Stimulated activated memory B cell treated with anti-CD40 and anti-IgM and Interleukin-4, amounts not matched to agents 10 μg/mL and 1 μg/mL and 100 μg/mL, for 72 hours (primary cell): ENCODE measurements at places on chromosomes 5 and 9.

GRCh38 chr9:133099726-133100505 is 21.1 kb downstream of the RALGDS start:
- ATAC-seq, result no peak

GRCh38 chr9:131312822-131313770 is 23.6 kb downstream of the PLPP7 start:
- no peak for ATAC-seq

DNA sequence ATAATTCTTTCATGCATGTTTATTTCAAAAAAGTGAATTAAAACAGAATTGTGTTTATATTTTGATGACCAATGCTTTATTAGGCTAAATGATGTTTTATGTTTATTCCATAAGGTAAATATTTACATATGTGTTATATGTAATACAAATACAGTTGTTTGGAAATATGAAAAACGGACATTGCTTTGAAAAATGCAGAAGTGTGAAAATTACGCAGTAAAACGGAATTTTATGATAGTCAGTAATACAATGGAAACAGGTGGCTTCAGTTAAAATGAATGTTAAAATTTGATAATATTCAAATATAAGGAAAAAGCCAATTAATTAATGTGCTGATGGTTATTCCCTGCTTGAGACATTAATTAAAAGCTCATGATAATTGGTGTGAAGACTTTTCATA is 1633.8 kb downstream of the MAT2B start:
- ATAC-seq, result no peak

DNA sequence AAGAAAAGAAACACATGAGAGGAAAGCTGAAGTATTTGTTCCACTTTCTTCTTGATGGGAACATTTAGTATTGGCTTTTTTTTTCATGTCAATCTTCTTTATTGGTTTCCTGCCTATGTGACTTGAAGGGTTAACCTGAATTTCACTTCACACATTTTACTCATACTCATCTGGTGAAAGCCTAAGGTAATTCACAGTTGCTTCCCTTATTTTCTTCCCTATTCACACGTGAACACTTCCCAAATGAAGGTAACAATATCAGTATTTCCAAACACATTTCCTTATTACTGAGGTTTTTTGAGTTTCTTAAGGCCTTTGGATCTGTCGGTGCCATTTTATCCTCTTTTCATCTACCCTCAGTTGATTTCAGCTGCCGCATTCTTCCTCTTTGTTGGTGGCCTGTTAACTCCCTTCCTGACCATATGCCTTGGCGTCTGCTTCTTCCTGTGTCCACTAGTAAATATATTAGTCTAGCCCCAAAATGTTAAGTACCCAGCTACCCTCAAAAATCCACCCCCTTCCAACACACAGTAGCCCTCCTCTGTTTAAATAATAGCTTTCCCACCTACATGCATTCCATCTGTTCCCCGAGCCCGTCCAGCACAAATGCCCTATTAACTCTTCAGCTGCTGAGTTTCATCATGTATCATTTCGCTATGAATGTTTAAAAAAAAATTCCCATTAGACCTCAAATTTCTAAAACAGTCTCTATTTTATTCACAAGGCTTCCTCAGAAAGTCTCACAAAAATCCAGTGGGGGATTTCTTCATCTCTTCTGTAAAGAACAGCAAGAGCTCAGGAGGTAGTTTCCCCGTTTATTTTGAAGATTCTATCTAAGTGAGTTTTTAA is 97.3 kb downstream of the USP20 start:
- ATAC-seq, result peak; percentile 66

GRCh38 chr5:178573216-178573615 is 17.0 kb downstream of the COL23A1 start:
- no peak for ATAC-seq

- no peak for ATAC-seq
Measured at GRCh38 chr5:151808451-151809169, 36.9 kb downstream of the G3BP1 start.

GRCh38 chr5:35438786-35439185 is 178.9 kb upstream of the SPEF2 start:
- no peak for ATAC-seq

- no peak for ATAC-seq
Measured at GRCh38 chr5:135030123-135030955, 3.7 kb downstream of the PITX1 start.

- ATAC-seq, result no peak
Measured at GRCh38 chr9:108639091-108639490, 216.7 kb downstream of the ACTL7B start.

GRCh38 chr9:1881708-1882295 is 133.3 kb upstream of the SMARCA2 start:
- no peak for ATAC-seq

GRCh38 chr5:98902733-98903132 is 26.1 kb downstream of the CHD1 start:
- ATAC-seq, result no peak

- ATAC-seq, result no peak
Measured at GRCh38 chr9:87201351-87201751, 254.0 kb upstream of the GAS1 start.

GRCh38 chr9:100890321-100890720 is 138.2 kb upstream of the PLPPR1 start:
- no peak for ATAC-seq

DNA sequence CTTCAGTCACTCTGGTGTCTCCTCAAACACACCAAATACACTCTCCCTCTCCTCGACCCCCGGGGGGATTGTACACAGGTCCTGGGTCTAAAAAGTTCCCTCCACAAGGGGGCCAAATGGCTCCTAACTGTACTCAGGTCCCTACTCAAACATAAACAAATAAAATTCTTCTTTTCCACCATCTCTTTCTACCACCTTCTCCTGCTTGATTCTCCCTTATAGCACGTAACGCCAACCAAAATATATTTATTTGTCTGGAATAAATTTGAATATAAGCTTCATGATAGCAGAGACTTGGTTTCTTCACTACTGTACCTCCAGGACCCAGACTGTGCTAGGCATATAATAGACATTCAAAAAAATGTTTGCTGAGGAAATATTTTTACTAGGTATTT is 21.4 kb downstream of the ZNF608 start:
- ATAC-seq, result peak; percentile 64

GRCh38 chr5:152288917-152289595 is 116.0 kb downstream of the NMUR2 start:
- no peak for ATAC-seq

DNA sequence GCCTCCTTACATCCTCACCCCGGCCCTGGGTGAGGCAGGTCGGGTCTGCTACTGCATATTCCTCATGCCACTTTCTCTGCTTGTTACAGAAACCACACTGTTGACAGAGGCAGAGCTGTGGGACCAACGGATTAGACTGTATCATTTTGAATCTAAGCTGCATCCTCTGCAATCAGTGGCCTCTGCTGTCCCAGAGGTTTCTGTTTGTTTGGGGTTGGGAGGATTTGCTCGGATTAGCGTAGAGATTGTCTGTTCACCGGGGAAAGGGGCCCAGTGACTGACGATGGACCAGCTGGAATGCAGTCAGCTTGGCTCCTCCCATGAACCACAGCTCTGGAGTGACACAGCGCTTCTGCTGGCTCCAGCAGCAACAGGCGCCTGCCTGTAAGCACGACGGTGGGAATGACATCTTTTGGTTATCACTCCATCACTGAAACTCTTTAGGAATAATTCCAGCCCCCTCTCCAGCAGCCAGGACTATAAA is 37.3 kb upstream of the ADRA1B start:
- no peak for ATAC-seq

- no peak for ATAC-seq
Measured at GRCh38 chr5:96952974-96953730, 17.3 kb downstream of the LNPEP start.

- ATAC-seq, result no peak
Measured at GRCh38 chr9:75152416-75152815, 64.1 kb downstream of the OSTF1 start.

- ATAC-seq, result no peak
Measured at GRCh38 chr9:80964374-80964773, 725.0 kb downstream of the TLE1 start.

DNA sequence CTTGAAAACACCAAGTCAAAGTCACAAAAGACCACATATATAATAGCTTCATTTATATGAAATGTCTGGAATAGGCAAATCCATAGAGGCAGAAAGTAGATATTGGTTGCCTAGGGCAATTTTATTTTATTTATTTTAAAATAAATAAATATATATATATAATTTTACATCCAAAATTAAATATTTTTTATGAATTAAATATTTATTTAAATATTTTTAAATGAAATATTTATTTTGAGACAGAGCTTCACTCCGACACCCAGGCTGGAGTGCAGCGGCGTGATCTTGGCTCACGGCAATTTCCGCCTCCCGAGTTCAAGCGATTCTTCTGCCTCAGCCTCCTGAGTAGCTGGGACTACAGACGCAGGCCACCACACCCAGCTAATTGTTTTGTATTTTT is 58.9 kb upstream of the ATG10 start:
- ATAC-seq, result no peak

GRCh38 chr5:139863855-139864558 is 68.4 kb downstream of the PSD2 start:
- ATAC-seq, result no peak

- no peak for ATAC-seq
Measured at GRCh38 chr5:42089705-42090104, 164.6 kb downstream of the FBXO4 start.

DNA sequence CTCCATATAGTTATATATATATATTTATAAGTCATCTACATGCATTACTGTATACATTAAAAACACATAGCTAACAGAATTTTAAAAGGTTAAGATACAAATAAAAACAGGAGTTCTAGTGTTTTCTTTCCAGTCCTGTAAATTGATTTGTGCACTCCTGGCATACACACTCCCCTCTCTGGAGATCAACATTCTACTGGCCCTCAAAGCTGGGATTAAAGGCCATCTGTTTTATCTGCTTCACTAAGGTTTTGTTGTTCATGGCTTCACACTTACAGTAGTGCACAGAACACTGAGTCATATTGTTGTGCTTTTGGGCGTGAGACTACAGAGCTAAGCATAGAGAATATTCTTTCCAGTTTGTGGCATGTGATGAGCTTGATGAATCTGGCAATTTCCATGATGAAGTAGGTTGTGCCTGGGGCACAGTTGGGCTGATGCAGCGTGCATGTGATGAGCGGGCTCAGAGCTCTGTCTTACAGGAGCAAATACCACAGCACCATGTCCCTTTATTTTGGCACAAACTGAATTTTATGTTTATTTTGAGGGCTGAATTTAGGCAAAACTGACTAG is 98.2 kb downstream of the TAF11L14 start:
- ATAC-seq, result peak; percentile 20

DNA sequence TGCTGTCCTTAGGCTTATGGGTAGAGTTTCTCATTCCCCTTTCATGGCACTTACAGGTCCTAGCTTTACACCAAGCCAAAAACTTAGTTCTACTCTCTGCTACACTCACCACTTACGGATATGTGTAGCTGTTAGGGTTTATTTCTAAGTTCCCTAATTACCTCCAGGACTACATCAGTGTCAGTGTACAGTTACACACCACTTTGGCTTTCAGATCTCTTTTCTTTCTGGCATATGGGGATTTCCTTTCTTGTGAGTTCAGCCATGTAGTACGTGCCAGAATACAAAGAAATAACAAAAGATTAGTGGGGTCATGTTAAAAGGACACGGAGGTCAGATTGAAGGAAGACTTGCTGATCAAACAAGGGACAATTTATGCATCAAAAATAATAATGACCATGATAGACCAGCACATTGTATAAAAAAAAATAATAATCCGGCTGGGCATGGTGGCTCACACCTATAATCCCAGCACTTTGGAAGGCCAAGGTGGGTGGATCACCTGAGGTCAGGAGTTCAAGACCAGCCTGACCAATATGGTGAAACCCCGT is 41.8 kb downstream of the LYRM7 start:
- peak; percentile 83 for ATAC-seq

- no peak for ATAC-seq
Measured at GRCh38 chr5:2005101-2006041, 122.6 kb upstream of the IRX4 start.

DNA sequence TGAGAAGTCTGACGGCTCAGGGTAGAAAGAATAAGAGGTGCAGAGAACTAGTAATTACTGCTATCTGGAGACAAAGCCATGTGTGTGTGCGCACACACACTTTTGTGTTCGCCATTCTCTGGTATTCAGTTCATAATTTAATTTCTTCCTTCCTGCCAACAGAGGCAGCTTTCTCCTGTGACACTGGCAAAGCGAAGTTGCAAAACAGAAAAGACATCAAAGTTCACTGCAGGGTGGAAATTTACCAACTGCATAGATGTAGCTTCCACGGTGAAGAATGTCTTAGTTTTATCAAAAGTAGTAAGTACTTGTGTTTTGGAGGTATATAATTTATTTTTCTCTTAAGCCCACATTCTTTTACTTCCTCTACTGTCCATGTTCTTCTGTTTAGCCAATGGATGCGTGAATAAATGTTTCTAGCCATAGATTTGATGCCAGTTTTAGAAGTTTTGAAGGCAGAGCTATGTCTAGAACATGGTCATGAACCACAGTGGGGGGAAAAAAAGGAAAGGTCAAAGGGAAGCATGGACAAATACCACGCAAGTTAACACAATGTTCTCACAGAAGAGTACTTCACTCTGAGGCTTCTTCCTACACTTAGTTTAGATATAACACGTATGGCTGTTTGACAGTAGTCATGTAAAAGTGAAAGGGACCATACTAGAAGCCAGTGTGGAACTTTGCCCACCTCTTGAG is 536.5 kb upstream of the GRIA1 start:
- ATAC-seq, result no peak

- peak; percentile 64 for ATAC-seq
Measured at GRCh38 chr9:118522093-118523028, 818.2 kb downstream of the TLR4 start.

GRCh38 chr9:137611623-137612609 is 6.4 kb downstream of the ARRDC1 start:
- ATAC-seq, result peak; percentile 65

DNA sequence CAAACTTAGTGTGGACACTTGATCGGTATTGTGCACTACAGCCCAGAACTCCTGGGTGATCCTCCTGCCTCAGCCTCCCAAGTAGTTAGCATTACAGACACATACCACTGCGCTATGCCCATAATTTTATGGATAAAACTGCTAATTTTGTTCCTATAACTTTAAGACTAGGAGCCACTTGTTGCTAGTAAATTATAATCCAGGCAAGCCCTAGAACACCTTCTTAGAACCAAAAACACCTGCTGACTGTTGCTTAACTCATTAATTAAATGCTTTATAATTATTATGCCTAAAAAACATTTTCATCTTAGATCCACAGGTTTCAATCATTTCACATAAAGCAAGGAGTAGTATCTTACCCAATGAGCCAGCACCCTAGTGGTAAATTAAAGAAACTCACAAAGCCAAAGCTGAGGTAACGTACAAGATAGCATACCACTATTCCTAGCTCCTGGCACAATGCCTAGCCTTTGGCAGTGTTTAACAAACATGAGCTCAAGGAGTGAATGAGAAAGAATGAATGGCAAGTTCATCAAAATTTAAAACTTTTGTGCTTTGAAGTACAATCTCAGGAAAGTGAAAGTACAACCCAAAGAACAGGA is 5.4 kb downstream of the MRPS27 start:
- no peak for ATAC-seq

- no peak for ATAC-seq
Measured at GRCh38 chr5:37111426-37112382, 137.5 kb downstream of the CPLANE1 start.

- ATAC-seq, result no peak
Measured at GRCh38 chr5:10140195-10140973, 109.3 kb downstream of the ATPSCKMT start.

GRCh38 chr5:66242050-66242715 is 98.1 kb downstream of the SREK1 start:
- ATAC-seq, result no peak

GRCh38 chr5:180336234-180337020 is 16.7 kb downstream of the GFPT2 start:
- ATAC-seq, result no peak
